ENCODE measurements at places on chromosomes 6 and 20.

GRCh38 chr6:109962271-109962670, 15.8 kb upstream of the GPR6 start:
- no peak for DNase-seq
- H3K4me3 ChIP-seq = no peak overlapping the region
- H3K4me1 ChIP-seq = no peaks in the 10 kb centered on the region

DNA sequence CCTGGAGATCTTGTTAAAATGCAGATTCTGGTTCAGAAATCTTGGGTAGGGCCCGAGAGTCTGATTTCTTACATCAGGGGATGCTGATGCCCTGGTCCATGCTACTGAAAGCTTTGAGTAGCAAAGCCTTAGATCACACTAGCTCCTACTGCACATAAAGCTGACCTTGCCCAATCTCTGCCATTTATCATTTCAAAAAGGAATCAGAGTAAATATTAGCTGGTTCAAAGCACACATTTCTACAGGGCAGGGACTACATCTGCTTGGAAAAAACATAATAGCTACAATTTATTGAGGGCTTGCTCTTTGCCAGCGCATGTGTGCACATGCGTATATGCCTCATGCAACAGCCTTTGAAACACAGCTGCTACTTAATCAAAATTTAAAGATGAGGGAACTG, 440.4 kb upstream of the ARID1B start:
- DNase-seq = no peak
- no peaks in the 10 kb centered on the region for H3K27me3 ChIP-seq
- no peak overlapping the region for H3K27ac ChIP-seq
- no peak overlapping the region for H3K4me3 ChIP-seq

GRCh38 chr20:39878320-39878719, 810.7 kb downstream of the MAFB start:
- no peaks in the 10 kb centered on the region for H3K27me3 ChIP-seq
- peaks cover 7% of the 10 kb centered on the region for H3K4me1 ChIP-seq
- H3K27ac ChIP-seq = no peak overlapping the region

DNA sequence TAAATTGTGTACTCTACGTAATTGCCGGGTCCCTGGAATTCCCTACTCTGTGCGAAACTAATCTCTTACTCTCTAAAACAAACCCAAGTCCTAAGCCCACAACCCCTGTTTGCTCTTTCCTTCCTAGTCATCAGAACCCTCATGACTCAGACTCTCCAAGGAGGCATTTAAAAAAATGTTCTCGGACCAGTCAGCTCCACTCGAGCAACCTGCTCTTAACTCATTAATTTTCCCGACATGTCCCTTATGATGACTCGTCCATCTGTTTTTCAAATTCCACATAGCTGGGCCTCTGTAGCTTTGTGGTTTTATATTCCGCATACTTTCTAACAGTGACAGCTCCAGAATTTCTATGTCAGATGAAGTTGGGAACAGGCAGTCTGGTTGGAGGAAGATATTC, 2.6 kb upstream of the MUC22 start:
- no peak overlapping the region for H3K27ac ChIP-seq
- H3K4me1 ChIP-seq = no peaks in the 10 kb centered on the region

GRCh38 chr20:63594043-63594561, 20.1 kb upstream of the HELZ2 start:
- H3K27ac ChIP-seq = peak overlapping the region; percentile 10
- H3K4me1 ChIP-seq = no peaks in the 10 kb centered on the region
- no peak overlapping the region for H3K4me3 ChIP-seq
- no peaks in the 10 kb centered on the region for H3K36me3 ChIP-seq

DNA sequence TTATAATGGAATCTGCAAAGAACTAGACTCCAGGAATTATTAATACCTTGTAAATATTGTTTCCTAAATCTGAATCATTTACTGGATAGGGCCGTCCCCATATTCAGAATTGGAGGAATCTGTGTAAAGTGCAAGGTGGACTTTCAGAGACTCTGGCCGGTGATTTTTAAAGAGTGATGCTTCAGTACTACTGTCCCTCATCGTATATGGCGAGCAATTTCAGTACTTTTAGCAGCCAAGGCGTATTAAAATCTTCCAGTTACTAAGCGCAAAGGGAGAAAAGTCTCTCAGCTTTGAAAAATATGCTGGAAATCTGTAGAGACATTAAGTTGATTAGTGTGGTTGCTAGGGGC, 483 bp downstream of the SMIM26 start:
- peak overlapping the region; percentile 28 for H3K27ac ChIP-seq
- DNase-seq = no peak
- peak overlapping the region; percentile 78 for H3K4me3 ChIP-seq
- H3K4me1 ChIP-seq = peaks cover 2% of the 10 kb centered on the region
- H3K27me3 ChIP-seq = no peaks in the 10 kb centered on the region

DNA sequence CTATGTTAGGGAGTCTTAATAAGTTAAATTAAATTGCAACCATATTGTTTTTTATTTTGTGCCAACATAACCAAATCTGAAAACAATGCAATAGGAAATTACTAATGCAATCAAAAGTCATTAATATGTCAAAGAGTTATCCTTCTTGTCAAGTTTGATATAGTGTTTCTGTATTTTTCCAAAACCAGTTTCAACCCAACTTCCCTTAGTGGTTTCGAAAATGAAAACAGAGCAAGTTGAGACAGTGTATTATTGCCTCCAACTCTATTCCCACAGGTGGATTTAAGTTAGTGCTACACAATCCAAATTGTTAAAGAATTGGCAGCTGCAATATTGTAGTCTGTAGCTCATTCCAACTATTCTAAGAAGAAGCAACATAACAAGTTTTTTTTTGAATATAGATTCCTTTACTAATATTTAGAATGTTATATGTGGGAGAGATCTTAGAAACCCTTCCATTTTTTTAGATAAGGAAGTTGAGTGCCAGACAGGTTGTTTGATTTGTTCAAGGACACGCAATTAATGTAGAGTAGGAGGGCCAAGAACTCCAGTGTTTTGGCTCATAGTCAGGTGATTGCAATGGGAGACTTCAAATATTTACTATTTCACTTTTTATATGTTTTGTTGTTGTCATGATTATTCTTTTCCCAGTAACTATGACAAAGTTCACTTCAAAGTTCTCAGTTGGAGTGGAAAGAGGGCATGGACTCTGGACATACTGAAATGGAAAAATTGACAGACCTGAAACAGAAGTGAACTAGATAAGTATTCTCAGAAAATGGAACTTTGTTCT, 282.4 kb upstream of the HSF2 start:
- DNase-seq = no peak
- no peak overlapping the region for H3K4me3 ChIP-seq
- no peaks in the 10 kb centered on the region for H3K27me3 ChIP-seq
- no peak overlapping the region for H3K27ac ChIP-seq
- no peaks in the 10 kb centered on the region for H3K36me3 ChIP-seq
- H3K4me1 ChIP-seq = no peaks in the 10 kb centered on the region

DNA sequence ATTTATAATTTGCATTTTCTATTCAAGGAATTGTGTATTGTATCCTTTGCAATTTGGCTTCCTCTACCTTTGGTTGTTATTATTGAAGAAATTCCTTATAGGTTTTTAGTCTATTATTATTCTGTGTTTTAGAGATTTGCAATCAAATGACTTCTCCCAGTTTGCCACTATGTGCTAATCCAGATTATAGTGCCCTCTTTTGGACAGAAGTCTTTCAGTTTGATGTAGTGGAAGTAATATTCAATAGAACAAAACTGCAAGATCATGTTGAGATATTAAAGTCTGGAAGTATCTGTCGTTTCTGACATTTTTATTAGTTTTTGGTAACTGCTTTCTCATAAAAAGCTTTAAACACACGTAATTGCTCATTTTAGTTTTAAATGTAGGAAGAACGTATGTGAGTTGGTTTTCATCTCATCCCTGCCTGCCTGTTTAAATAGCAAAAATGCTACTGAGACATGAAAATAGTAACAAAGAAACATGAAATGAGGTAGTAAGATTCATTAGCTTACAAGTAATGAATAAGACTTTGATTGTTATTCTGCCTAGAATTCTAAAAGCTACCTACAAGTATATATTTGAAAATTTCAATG, 72.8 kb downstream of the RTN4IP1 start:
- no peaks in the 10 kb centered on the region for H3K27me3 ChIP-seq
- H3K36me3 ChIP-seq = no peaks in the 10 kb centered on the region

DNA sequence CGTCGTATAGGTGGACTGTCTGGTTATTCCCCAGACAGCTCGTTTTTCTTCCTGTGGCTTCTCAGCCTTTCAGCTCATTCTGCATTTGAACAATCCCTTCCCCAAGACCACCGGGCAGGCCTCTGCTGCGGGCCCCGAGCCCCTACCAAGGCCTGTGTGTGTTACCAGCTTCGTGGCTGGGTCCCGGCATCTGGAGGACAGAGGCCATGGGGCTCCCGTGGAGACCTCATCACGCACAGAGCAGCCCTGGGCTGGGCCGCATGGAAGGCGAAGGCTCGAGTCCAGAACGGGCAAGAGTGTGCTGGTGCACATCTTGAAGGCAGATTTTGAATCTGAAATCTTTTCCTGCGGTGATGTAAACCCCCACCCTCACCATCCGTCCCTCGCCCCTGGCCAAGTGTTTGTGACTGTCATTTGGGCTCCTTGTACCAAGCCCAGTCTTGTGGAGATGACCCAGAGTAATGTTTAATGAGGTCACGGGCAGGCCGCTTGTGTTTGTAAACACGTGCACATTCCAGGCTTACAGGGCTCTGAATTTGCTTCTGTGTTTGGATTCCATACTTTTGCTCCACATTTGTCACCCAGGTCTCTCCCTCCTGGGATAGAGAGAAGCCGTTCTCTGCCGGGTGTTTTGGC, 119.6 kb downstream of the CDH4 start:
- no peaks in the 10 kb centered on the region for H3K4me1 ChIP-seq
- no peaks in the 10 kb centered on the region for H3K27me3 ChIP-seq
- H3K27ac ChIP-seq = no peak overlapping the region
- no peak for DNase-seq

GRCh38 chr20:16528078-16528477, 45.2 kb downstream of the KIF16B start:
- peaks cover 9% of the 10 kb centered on the region for H3K4me1 ChIP-seq
- no peaks in the 10 kb centered on the region for H3K36me3 ChIP-seq
- H3K27ac ChIP-seq = no peak overlapping the region
- DNase-seq = peak; percentile 65

GRCh38 chr20:46246559-46246958, 61.7 kb downstream of the CDH22 start:
- no peaks in the 10 kb centered on the region for H3K4me1 ChIP-seq
- H3K27me3 ChIP-seq = no peaks in the 10 kb centered on the region
- no peak for DNase-seq
- no peak overlapping the region for H3K4me3 ChIP-seq

DNA sequence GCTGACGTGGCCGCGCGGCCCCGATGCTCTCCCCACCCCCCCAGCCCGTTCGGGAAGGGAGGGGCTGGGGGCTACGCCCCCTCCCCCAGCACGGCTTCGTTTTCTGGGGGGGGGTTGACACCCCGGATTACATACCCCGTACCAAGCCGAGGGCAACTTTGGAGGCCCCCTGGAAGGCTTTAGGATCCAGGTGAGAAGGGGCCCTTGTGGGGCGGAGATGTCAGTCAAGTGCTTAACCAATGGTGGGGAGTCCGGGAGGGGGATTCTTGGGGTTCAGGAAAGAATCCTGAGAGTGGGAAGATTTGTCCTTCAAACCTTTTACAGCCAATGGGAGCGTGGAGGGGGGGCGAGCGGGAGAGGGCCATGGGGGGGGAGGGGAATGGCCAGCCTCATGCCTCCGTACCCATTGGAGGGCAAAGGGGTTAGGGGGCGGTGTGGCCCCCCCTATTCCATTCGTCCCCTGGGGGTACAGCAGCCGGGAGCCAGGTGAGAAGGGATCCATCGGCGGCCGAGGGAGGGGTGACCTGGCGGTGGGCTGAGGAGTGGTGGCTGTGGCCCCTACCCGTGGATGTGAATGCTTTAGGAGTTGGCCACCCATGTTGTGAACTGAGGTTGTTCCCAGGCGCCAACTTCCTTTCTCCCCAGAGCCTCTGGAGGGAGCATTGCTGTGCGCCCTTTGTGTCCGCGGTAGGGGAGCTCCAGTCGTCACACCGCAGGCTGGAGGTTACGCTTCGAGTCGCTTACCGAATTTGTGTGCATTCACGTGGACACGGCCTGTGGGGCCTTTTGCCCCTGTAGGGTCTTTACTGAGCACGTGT, 682 bp downstream of the BRD2 start:
- peak overlapping the region; percentile 54 for H3K4me3 ChIP-seq
- no peaks in the 10 kb centered on the region for H3K36me3 ChIP-seq
- peak; percentile 85 for DNase-seq
- no peaks in the 10 kb centered on the region for H3K27me3 ChIP-seq

DNA sequence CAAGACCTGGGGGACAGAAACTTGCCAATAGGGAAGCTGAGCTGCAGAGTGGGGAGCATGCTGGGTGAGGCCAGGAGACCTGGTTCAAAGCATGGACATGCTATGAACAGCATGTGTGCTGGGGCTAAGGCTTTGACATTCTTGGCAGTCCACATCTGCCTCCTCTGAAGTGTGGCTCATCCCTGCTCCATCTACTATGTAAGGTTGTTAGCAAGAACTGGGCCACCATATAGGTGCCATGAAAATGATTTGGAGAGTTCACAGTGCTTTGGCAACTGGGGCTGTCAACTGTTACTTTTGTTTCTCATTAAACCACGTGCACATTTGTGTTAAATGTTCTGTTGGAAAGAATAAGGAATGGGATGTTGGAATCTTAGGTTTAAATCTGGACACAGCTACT, 311.1 kb downstream of the CDC5L start:
- H3K27me3 ChIP-seq = no peaks in the 10 kb centered on the region
- H3K36me3 ChIP-seq = no peaks in the 10 kb centered on the region
- no peak overlapping the region for H3K4me3 ChIP-seq
- no peaks in the 10 kb centered on the region for H3K4me1 ChIP-seq

DNA sequence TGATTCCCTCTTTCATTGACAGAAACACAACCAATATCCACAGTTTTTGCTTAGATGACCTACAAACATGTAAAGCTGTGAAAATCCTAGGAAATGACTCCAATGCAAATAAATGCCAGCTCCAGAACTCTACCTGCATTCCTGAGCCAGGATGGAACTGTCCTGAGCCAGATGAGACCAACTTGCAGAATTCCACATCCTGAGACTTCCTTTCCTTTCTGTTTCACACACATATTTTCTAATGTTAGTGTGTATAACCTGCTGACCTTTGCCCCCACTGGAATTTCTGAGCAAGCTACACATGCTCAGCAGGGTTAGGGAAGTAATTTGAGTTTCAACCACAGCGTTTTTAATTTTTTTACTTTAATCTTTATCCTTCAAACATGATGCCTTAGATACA, 69.6 kb upstream of the ADGRF1 start:
- H3K4me1 ChIP-seq = no peaks in the 10 kb centered on the region
- H3K27ac ChIP-seq = no peak overlapping the region
- H3K27me3 ChIP-seq = no peaks in the 10 kb centered on the region

DNA sequence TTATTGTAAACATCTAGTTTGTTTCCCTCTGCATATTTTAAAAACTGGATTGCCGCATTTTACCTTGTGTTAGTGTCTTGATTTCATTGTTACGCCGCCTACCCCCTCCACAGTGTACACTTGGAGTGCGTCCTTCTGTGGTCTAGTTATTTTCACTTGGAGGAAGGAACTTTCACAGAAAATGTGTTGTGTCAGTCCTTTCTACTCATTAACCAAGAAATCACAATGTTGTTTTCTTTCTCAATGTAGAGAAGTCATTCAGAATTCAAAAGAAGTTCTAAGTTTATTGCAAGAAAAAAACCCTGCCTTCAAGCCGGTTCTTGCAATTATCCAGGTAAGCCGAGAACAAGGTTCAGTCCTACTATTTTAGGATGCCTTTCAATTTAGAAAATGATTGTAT, 10.3 kb downstream of the MTHFD1L start:
- no peak overlapping the region for H3K27ac ChIP-seq
- no peaks in the 10 kb centered on the region for H3K36me3 ChIP-seq
- no peak overlapping the region for H3K4me3 ChIP-seq
- no peak for DNase-seq
- no peaks in the 10 kb centered on the region for H3K27me3 ChIP-seq
